RCC 7860 (cell line): ENCODE measurements at places on chromosomes 7 and 10.

GRCh38 chr7:29968683-29969395, 20.8 kb downstream of the SCRN1 start:
- peak; percentile 81 for DNase-seq

GRCh38 chr10:15791816-15792524, 68.3 kb downstream of the MINDY3 start:
- DNase-seq: no peak

- no peak for DNase-seq
Measured at GRCh38 chr10:124614003-124614659, 130.0 kb downstream of the FAM53B start.

DNA sequence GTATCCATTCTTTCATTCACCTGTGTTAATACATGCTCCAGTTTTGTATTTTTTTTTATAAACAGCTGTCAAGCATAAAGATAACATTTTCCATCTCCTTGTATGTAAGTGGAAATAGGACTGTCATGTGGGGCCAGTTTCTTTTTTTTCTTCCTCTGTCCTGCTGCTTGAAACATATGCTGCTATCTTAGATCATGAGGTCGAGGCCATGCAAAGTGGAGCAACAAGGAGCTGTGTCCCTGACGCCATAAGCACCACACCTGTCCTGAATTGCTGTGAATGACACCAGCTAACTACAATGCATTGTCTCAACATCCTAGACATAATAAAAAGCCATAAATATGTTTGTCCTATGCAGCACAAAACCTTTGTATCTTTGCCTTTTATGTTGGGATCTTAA, 37.7 kb upstream of the SLC26A4 start:
- DNase-seq: no peak

GRCh38 chr10:93630625-93631557, 18.6 kb downstream of the PDE6C start:
- no peak for DNase-seq

- DNase-seq: no peak
Measured at GRCh38 chr7:5584821-5585220, 161.2 kb upstream of the TNRC18 start.

DNA sequence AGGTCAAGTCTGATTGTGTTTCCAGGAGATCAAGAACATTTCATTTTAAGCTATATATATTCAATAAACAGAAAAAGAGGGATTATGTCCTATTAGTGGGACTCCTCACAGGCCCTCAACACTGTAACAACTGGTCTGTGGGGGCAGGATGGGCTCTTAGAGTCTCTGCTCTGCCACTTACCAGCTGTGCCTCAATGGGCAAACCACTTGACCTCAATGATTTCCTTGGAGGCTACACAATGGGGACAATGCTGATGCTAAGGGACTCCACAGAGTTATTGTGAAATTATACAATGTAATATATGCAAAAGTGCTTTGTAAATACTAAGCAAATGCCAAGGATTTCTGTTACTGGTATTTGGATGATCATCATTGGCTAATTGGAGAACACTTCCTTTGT, 33.2 kb upstream of the MXI1 start:
- no peak for DNase-seq

DNA sequence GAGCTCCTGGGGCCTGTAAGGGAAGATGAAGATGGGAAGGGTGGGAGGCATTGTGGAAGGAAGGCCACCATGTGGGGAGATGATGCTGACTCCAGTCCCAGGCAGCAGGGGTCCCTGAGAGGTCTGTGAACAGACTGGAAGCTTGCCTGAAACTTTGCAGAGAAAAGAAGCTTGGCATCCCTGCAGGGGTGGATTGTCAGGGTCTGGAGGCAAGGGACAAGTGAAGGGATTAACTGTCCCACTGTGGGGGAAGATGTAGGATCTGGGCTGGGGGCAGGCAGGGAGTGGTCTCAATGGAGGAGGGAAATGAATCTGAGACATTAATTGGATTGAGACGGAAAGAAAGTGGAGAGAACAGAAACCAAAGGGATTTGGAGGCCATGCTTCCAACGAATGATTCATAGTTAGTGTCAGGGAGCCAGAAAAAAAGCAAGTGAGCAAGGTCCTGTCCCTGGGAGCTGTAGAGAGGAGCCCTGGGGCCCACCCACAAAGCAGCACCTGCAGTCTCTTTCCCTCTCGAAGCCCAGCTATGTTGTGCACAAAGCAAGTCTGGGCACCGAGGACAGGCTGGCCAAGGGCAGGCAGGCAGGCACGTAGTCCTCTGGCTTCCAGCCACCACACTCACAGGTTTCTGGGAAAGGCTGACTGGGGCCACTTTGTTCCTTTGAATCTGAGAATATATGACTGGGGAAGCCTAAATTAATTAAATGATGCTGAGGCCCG, 4.7 kb upstream of the SLC18A3 start:
- DNase-seq: no peak

- DNase-seq: no peak
Measured at GRCh38 chr10:104029521-104029860, 56.2 kb downstream of the COL17A1 start.

- DNase-seq: no peak
Measured at GRCh38 chr10:100989088-100989487, 1.7 kb downstream of the TWNK start.

GRCh38 chr7:42074076-42074475, 162.9 kb downstream of the GLI3 start:
- DNase-seq: no peak

GRCh38 chr7:5232874-5233273, 42.8 kb downstream of the WIPI2 start:
- no peak for DNase-seq
